ENCODE measurements at places on chromosomes 13 and 19.

DNA sequence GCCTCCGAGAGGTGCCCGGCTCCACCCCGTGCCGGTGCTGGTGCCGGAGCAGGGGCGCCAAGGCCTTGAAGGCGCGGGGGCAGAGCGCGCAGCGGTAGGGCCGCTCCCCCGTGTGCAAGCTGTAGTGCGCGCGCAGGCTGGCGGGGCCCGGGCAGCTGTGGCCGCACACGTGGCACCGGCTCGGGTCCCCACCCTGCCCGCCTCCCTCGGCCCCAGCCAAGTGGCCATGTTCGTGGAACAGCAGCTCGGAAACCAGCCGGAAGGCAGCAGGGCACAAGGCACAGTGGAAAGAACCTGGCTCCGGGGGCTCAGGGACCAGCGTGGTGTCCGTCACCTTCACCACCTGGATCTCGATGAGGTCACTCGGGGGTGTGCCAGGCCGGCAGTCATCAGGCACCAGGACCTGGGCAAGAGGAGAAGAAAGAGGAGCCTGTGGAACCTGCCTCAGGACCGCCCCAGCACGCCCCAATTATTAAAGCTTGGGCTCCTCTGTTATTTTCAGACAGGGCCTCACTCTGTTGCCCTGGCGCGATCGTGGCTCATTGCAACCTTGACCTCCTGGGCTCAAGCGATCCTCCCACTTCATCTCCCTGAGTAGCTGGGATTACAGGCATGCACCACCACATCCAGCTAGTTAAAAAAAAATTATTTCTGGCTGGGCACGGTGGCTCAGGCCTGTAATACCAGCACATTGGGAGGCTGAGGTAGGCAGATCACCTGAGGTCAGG is 2.0 kb downstream of the ZNF784 start:
- DNase-seq: no peak

DNA sequence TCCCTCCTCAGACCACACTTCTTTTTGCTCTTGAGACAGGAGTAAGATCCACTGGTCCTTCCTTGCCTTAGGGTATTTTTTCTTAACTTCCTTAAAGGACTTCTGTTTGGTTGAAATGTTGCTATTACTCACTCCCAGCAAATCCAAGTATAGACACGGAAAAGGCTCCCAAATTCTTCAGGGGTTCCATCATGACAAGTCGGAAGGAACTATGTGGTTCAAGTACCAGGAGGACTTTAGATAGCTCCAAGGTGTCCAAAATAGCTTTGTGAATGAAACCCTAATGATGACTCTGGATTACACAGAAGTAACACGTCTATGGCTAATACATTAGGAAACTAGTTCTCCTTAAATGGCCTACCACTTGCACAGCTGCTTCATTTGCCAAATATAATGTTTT is 238.7 kb downstream of the KCTD12 start:
- DNase-seq: no peak

- DNase-seq: no peak
These were observed 126.5 kb downstream of the NALCN start for GRCh38 chr13:101289764-101290163.

GRCh38 chr19:28956961-28957360 is 256.0 kb downstream of the UQCRFS1 start:
- no peak for DNase-seq

GRCh38 chr13:30972888-30973377 is 40.5 kb downstream of the TEX26 start:
- no peak for DNase-seq

DNA sequence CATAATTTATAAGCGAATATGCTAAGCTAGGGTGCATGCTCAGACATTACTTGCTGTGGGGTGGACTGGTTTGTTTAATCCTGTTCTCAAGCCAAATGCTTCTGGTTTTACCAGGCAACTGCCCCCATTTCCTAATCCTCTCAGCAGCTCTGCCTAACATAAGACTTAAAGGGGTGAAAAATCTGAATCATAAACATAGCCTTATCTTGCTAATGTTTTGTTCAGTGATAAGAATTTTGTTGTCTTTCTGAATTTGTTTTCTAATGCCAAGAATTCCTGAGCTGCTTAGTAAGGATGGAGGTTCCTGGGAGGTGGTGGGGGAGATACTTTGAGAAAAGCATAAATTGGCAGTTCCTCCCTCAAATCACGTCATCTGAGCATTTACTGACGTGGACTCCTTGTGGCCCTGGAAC is 42.7 kb downstream of the ING1 start:
- no peak for DNase-seq

DNA sequence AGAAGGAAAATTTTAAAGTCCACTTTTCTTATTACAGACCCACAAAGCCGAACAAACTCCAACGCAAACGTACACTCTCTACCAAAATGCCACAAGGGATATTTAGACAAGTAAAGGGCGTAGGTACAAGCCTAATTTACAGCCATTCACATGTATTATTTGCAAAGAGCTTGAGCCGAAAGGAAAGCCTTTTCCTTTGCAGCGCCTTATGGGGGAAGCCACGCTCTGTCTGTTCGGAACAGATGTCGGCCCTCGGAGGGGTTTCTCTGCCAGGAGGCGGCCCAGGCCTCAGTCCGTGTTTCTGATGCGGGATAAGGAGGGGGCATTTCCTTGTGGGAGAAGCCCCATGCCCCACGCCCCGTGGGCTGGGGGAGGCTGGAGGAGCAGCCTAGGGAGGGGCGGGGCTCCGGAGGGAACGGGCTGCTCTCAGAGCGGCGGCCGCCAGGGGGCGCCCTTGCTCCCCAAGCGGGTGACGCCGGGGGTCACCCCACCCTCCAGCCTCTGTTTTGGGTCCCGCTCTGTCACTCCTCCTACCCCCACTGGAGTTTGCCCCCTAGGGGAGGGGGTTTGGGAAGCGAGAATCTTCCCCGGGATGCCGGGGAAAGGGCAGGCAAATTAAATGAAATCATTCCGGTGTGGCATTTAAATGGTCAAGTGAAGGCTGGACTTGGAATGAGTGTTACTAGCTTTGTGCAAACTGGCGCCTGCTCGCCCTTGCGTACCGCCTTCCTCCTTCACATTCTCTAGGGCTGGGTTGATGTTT is 2.9 kb downstream of the HTR2A start:
- peak; percentile 57 for DNase-seq

GRCh38 chr13:103759361-103759760 is 693.1 kb upstream of the SLC10A2 start:
- no peak for DNase-seq

DNA sequence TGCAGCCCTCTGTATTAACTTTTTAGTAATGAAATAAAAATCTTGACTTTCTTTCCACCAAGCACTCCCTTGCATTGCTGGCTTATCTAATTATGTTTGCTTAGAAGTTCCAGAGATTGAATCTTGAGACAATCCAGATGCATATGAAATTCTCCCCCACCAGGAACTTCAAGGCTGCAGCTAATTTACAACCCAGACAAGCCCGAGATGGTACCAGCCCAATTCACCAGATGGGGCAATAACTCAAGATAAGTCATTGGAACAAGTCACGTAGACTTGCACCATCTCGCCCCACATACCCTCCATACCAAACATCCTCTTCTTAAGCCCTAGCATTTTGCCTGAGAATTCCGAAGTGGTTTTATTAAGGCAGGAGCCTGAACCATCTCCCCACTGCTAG is 29.0 kb downstream of the UTP14C start:
- DNase-seq: no peak

Measured in stimulated activated naive B cell treated with anti-CD40 and anti-IgM and Interleukin-4, amounts not matched to agents 10 μg/mL and 1 μg/mL and 100 μg/mL, for 72 hours (primary cell).